ENCODE measurements at places on chromosomes 6 and 20.

DNA sequence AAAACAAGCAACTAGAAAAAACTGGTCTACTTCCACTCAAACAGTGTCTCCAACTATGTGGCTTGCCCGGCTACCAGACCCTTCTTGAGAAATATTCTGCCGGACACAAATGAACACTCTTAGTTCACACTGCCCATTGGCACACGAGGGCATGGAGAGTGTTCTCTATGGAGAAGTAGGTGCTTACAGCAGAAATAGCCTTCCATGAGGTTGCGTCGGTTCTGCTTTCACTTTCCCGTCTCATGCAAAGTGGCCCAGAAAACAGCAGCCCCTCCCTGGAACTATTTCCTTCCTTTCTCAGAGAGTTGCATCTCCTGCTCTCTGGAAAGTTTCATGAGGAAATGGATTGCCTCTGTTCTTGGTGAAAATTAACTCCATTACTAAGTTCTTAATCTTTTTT, 9.5 kb upstream of the HLA-DOA start:
- peak; percentile 23 for DNase-seq

- no peak for DNase-seq
Measured at GRCh38 chr6:139940741-139941729, 566.6 kb upstream of the CITED2 start.

DNA sequence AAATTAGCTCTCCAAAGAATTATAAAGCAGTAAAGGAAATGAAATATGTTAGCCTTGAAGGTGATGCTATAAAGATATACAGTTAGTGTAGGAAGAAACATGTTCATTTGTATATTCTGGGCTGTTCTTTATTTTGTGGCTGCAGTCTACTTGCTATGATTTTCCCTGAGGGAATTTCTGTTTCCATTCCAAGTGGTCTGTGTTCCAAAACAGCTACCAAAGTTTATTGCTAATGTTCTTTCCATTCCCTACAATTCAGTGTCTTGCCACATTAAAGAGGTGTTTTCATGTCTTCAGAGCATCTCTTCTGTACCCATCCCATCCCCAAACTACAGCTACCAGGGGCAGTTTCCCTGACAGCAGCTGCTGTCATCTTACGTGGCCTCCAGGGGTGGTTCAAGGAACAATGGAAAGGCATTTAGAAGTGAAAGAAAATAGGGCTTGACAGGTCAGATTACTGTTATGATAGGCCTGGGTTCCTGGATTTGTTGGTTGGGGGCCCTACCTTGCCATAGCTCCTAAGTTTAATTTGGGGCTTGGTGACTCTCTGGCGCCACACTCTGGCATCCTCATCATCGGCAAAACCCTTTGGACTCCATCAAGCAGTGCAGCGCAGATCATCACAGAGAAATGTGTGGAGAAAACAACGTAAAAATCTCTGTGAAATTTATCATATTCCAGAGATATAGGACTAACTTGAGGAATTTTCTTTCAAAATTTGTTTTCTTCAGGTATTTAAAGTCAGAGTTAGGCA, 33.8 kb upstream of the AIG1 start:
- peak; percentile 32 for DNase-seq

DNA sequence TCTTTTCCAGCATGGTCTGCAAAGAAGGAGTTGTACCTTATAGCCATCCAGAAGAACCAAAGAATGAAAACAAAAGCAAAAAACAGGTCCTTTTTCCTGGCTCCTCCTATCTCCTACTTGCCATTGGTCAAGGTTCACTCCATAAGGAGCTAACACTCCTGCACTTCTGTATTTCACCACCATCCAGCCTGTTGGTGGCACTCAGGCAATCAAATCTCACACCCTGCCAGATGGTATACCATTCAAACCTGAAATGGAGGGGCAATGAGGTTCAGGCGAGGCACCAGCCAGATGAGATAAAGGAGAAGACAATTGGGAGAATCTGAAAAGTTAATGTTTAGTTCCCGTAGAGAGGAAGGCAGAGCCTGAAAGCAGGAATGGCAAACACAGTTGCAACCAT, 203.8 kb downstream of the ALDH8A1 start:
- DNase-seq = no peak

DNA sequence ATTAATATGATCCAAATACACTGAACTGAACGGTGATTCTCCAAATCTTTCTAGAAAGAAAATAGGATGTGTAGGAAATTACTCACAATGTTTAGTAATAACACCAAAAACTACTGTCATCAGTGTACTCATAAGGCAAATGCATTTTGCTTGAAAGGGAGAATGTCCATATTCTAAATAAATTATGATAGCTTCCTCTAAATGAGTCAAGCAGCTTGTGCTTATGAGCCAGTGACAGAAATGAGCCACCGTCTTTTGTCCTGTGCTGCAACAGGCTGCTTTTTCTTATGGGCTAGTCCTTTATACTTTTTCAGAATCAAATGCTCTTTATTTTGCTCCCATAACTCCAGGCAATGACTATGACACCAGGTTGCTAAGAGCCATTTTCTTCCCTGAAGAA, 4.5 kb upstream of the ZNF451 start:
- DNase-seq = no peak

DNA sequence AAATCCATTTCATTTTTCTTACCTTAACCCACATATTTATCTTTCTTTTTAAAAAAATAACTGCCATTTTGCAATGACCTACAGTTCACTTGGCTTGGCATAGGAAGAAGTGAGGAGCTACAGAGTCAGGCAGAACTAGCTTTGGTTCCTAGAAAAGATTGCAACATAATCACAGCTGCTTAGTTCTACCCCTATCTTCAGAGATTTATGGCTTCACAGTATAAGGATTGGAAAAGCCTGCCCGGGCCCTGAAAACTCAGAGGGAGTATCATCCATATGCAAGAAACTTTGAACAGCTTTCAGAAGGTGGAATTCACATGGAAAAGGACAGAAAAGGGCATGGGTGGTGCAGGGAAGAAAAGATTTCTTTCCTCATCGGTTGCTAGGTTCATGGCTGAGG, 774.3 kb upstream of the CHD6 start:
- DNase-seq = no peak

DNA sequence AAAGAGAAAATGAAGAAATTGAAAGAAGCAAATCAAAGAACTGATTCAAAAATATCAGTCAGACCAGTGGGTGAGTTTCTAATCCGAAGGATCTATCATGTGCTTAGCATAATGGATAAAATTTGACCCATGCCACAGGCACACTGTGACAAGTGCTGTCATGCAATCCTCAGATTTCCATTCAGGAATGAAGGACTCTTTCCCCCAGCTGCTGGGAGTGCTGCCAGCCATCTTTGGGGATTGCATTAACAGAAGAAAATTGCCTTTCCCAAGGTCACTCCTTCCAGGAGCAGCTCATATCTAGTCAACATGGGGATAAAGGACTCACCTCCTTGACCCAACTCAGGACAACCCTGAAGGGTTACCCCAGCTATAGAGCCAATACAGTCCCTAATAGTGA, 316.7 kb upstream of the TBX18 start:
- no peak for DNase-seq

DNA sequence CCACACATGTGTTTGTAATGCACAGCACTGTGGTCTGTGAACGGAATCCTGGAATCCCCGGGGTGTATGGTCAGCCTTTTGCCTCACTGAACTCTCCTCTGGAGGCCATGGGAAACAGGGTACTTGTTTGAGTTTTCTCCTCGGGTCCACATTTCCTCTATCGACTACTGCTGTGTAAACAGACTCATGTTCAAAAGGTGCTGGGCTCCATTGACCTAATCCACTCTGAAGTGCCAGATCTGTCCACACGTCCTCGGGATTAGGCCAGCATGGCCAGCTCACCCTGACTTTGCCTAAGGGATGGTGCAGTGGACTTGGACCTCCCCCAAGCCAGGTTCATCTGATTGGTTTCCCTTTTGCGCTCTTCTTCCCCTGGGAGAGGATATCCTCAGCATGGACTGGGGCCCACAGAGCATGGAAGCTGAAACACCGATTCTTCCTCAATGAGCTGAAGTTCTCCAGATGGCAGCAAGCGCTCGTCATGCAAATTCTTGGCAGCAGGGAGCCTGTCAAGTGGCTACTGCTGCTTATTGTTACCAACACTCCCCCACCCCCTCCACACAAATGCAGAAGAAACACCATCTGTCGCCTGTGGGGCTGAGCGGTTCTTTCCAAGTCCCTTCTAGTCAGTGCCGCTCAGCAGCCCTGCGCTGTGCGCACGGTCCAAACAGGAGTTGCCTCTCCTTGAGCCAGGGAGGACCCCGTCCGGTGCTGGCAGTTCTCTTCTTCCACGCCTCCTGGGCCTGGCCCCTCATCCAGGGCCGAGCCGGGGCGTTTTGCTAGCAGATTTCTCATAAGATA, 292.6 kb upstream of the MARCKS start:
- no peak for DNase-seq

- peak; percentile 58 for DNase-seq
Measured at GRCh38 chr6:30130887-30131862, 4.8 kb upstream of the TRIM40 start.

GRCh38 chr6:72559067-72559466, 62.8 kb upstream of the KCNQ5 start:
- no peak for DNase-seq

GRCh38 chr20:50481741-50482140, 28.4 kb upstream of the PTPN1 start:
- DNase-seq = no peak

DNA sequence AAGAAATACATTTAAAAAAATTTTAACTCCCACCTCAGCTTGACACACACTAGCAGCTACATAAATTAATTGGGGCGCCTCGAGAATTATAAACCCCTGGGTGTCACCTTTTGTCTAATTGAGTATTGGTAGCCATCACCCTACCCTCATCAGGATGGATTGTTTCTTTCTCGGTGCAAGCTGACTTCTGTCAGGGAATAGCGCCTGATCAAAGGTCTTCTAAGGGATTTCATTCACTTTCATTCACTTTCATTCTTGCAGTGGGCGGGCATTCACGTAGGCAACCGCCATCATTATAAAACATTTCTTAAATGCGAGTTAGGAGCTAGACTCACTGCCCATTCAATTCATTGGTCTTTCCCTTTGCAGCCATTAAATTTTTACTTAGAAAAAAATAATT, 239.2 kb upstream of the SASH1 start:
- no peak for DNase-seq

GRCh38 chr20:50455656-50456451, 54.3 kb upstream of the PTPN1 start:
- DNase-seq = no peak

DNA sequence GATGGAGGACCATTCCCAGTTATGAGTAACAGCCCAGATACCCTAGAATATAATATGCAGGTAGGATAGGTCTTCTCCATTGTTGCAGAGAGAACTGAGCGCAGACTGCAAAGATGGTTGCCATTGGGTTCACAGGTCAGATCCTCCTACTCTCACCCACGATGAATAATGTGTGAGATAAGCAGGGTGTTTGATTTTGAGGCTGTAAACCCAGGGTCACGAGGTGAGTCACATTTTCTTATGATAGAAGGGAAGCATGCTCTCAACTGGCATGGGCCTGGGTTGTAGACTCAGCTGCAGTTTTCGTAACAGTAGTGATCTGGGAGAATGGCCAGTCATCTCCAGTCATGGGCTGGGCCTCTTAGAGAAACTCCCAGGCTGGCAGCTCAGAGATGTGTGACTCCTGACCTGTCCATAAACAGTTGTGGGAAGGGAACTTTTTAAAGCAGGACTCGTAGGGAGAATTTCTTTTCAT, 74.2 kb downstream of the CD164 start:
- peak; percentile 0 for DNase-seq

- no peak for DNase-seq
Measured at GRCh38 chr6:35691027-35691824, 2.5 kb upstream of the FKBP5 start.

DNA sequence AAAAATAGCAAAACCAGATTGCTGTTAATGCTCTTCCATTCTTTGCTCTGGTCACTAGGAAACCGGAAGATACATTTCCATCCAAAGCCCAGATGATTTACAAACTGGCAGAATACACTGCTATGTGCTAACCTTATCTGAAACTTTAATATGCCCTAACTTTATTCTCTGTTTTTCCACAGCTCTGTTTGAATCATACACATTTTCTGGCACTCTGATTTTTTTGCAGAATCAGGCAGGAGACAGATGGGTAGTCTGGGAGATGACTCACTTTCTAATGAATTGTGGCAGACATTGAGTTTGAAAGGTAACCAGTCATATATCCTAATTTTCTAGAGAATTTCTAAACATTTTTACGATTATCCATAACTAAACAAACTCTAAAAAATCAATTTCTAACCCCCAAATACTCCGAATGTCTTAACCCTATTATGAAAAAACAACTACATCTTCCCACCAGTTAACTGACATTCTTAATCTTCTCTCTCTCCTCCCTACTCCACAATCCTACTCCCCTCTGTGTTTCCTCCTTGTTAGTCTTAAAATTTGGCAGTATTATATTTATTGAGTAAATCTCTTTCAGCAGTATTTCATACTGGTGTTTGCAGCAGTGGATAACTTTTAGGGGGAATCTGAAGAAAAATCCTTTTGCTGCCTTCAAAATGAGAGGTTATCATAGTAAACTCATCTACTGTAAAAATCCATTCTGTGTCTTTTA, 63.5 kb downstream of the MAN1A1 start:
- no peak for DNase-seq

DNA sequence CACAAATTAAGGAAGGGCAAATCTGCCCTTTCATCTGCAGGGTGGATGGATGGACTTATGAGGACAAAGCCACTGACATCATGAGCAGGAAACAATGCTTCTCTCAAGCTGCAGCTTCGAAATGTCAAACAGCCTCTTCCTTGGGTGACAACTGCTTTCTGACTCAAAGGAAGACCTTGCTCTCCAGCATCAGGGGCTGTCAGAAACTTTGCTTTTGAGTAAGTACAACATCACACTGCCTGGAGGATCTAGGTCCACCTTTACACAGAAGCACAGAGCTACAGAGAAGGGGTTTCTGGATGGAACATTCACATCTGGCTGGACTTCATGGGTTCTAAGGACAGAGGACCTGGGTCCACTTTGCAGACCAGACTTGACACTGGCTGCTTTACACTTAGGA, 5.9 kb downstream of the CST1 start:
- no peak for DNase-seq

GRCh38 chr20:45934046-45934585, 367 bp upstream of the PCIF1 start:
- DNase-seq = no peak

DNA sequence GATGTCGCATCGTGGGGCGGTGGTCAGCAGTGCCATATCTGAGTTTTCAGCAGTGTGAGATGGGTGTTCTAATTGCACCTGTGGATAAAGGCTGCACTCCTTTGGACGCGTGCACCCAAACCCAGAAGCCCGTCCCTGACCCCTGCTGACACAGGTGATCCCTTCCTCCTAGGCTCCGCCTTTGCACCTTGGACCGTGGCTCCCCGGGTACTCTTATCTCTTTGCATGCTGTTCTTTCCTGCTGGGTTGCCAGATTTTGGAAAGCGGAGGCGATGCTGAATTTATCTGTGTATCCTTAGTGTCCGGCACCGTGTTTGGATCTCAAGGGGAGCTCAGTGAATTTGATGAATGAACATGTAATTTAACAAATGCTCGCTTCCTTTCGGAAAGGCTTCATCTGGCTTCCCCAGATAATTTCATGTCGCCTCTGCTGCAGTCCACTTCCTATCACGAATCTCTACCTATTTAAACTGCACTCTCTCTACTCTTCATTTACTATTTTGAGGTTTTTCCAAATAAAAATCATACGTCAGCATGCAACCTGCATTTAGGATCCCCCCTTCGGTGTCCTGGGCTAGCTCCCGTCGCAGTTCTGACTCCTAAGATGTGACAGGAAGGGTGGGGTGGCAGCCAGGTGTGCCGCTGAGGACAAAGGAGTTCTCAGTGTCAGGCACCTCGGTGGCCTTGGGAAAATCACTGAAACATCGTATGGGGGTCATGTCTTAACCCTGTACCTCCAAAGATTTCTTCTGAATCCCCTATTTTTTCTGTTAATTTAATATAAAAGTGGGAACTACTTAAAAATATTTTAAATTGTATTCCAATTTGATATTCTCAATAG, 753 bp upstream of the PERP start:
- no peak for DNase-seq

- DNase-seq = no peak
Measured at GRCh38 chr20:54173653-54174456, at the start of gene CYP24A1. CYP24A1 (minus strand) TSS chr20:54173986; CDS start chr20:54173579, 407 bp downstream.

Data from stimulated activated CD4-positive, alpha-beta T cell treated with anti-CD3 and anti-CD28 coated beads, Interleukin-2, amount 100 ng/mL, for 4 hours (primary cell).